NCI-H2171 treated with DMSO at 0.1 percent for 48 hours (cell line): ENCODE measurements at places on chromosomes 4 and X.
A peak's percentile ranks its signal among the peaks of the same experiment; 100 is the strongest.

GRCh38 chrX:133190877-133191738 is 27.0 kb downstream of the TFDP3 start:
- DNase-seq, result peak; percentile 7

DNA sequence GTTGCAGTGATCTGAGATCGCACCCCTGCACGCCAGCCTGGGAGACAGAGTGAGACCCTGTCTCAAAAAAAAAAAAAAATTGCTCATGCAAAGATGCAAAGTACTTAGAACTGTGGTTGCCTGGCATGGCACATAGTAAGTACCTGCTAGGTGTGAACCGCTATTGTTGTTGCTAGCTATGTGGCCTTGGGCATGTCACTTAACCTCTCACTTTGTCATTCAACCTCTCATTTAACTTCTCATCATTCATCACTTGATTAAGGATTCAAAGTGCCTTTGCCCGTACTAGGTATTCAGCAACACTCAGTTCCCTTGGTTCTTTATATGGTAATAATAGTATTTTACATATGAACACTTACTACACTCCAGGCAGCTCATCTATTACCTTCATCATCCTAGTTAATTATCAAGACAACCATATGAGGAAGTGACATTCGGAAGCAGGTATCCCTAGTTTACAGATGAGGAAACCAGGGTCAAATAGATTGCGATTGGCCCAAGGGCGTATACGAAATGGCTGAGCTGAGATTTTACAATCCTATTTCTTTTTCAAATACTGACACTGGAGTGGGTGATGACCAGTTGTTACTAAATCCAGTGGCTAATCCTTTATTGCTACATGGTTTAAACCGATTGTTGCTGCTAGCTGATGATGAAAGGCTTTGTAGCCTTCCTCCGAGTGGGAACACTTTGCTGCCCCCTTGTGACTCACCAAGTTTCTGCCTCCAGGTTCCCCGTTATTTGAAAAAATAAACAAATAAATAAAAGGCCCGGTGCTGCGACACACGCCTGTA is 28.8 kb upstream of the SOWAHD start:
- peak; percentile 54 for DNase-seq

- peak; percentile 20 for DNase-seq
Measured at GRCh38 chrX:63754136-63754859, 30.7 kb downstream of the ARHGEF9 start.

DNA sequence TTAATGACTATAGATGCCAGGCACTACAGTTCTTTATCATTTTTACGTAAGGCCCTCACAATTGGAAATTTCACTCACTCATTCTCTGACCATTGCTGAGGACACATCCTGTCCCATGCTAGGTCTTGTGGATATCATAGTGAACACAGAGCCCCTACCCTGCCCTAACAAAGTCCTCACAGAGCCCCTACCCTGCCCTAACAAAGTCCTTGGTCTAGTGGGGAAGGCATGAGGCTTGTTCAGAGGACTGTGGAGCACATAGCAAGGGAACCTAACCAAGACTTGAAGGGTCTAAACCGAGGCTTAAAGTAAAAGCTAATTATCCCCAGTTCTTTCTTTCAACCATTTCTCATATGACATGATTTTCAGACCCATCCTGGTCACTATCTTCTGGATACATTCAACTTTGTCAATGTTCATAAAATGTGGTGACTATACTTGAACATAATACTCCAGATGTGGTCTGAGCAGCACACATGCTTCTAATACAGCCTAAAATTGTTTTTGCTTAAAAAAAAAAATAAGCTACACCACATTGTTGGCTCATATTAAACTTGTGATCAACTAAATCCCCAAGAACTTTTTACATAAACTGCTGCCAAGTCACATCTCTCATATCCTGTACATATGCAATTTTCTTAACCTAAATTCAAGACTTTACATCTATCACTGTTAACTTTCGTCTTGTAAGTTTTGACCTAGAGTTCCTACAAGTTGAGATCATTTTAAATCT is 77.0 kb downstream of the GPC3 start:
- DNase-seq, result no peak

DNA sequence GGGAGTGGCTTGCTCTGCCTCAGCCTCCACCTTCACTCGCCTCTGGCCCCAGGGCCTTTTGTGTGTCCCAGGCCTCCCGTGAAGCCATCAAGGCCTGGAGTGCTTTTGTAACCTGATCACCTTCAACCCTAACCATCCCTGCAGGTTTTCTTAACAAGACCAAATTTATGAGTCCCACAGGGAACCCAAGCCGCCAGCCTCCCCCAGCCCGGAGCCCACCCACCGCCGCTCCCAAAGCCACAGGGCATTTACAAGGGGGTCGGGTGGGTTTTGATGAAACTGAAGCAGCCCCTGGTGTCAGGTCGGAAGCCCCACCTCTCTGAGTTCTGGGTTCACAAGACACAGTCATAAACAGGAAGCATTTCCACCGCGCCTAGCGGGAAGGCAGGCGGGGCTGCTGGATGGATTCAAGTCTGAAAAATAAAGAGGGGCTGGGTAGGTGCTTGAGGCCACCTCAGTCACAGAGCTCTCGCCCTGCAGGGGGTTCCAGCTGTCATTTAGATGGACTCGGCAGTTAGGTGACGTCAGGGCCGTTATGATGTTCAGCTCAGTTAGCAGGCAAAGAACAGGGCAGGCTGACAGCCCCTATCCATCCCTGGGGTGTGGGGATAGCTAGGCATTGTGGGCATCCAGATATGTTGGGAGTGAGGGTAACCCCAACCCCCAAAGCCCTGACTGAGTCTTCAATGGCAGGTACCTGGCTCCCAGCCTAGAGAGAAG is 128.5 kb downstream of the BCOR start:
- peak; percentile 70 for DNase-seq

- no peak for DNase-seq
Measured at GRCh38 chr4:88979276-88979675, 77.7 kb downstream of the FAM13A start.

- peak; percentile 1 for DNase-seq
Measured at GRCh38 chr4:42280327-42281095, 116.8 kb upstream of the SHISA3 start.

DNA sequence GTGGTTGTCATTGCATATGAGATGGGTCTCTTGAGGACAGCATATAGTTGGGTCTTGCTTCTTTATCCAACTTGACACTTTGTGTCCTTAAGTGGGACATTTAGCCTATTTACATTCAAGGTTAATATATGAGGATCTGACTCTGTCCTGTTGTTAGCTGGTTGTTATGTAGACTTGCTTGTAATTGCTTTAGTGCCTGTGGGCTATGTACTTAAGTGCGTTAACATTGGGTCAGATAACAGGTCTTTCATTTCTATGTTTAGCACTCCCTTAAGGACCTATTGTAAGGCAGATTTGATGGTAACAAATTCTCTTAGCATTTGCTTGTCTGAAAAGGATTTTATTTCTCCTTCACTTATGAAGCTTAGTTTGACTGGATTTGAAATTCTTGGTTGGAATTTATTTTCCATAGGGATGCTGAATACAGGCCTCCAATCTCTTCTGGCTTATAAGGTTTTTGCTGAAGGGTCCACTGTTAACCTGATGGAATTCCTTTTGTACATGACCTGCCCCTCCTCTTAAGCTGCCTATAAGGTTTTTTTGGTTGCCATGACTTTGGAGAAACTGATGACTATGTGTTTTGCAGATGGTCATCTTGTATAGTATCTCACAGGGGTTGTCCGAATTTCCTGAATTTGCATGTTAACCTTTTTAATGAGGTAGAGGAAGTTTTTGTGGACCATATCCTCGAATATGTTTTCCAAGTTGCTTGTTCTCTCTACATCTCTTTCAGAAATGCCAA is 162.0 kb downstream of the NKX6-1 start:
- no peak for DNase-seq

GRCh38 chr4:168291242-168291641 is 27.3 kb downstream of the DDX60 start:
- DNase-seq, result no peak
